ENCODE measurements at places on chromosomes 3 and 15. TPM values are rescaled to one million over a fixed set of nuclear protein-coding genes. Genes with fewer than 3 reads are reported as not detected.

LIPC gene
- 1.6 TPM for total RNA-seq

RBMS3 gene
- 7.9 TPM for total RNA-seq

SLCO2A1 gene
- total RNA-seq: 0.47 TPM

SLC33A1 gene
- total RNA-seq: 28.3 TPM

GPR149 gene
- total RNA-seq: not detected

TFDP2 gene
- 59.0 TPM for total RNA-seq

SLC28A1 gene
- not detected for total RNA-seq

CP gene
- total RNA-seq: 2.7 TPM

TMIE gene
- total RNA-seq: not detected

LEKR1 gene
- 1.6 TPM for total RNA-seq

SIDT1 gene
- total RNA-seq: 0.17 TPM

OSTN gene
- not detected for total RNA-seq

ITGA11 gene
- total RNA-seq: 31.2 TPM

CLDN11 gene
- 39.0 TPM for total RNA-seq

MEX3B gene
- total RNA-seq: 4.1 TPM

EPHB3 gene
- total RNA-seq: 1.1 TPM

DNA sequence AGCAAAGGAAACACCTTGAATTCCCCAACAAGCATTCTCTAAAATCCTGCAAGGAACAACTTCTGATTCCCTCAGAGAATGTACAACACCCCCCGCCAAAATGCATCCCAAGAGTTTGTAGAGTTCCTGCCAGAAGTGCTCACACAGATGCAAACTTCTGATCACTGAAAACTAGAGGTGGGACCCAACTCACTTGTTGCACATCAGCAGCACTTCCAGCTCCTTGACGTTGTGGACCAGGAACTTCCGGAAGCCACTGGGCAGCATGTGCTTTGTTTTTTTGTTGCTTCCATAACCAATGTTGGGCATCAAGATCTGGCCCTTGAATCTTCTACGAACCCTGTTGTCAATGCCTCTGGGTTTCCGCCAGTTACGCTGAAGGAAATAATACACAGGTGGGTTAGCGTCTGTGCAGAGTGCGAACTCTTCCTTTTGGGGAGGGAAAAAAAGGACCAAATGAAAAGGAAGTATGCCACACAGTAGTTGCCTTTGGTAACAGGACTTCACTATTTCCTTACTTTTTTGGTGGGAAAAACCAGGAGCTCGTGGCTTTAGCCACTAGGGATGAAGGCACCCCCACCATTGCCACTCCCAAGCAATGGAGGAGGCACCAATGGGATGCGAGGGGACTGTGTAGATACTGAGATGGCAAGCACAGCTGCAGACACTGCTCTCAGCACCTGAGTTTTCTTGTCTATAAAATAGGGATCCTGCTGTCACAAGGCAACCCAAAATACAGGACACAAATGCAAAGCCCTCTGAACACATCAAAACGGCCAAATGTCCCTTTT, 2.0 kb downstream of the RPL32 start:
- no peak for DNase-seq

DNA sequence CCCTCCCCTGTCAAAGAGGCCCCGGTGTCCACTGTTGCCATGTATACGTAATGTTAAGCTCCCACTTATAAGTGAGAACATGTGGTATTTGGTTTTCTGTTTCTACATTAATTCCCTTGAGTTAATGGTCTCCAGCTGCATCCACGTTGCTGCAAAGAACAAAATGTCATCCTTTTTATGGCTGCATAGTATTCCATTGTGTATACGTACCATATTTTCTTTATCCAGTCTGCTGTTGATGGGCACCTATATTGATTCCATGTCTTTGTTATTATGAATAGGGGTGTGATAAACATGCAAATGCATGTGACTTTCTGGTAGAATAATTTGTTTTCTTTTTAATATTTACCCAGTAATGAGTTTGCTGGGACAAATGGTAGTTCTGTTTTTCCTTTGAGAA, 43.3 kb upstream of the AGTR1 start:
- DNase-seq: no peak

GRCh38 chr15:76158815-76159214, 99.0 kb downstream of the TMEM266 start:
- no peak for DNase-seq

GRCh38 chr3:28134792-28135375, 106.5 kb upstream of the CMC1 start:
- DNase-seq: no peak

DNA sequence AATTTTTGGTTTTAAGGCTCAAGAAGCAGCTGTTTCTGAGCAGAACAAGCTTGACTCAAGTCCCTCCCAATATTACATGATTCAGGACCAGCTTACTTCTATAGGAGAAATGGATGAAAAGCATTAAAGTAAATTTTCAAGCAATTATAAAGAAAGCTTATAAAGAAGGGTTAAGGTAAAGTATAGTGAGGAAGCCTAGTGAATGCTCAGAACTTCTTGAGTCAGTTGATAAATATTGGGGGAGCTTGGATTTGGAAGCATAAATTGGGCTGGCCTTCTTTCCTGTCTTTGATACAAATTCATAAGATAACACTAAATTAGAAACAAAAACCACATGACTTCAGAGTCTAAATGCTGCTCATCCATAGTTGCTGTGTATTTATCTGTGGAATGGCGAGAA, 156.0 kb downstream of the CHL1 start:
- DNase-seq: no peak

GRCh38 chr15:41417418-41418195, 712 bp downstream of the RTF1 start:
- peak; percentile 47 for DNase-seq

DNA sequence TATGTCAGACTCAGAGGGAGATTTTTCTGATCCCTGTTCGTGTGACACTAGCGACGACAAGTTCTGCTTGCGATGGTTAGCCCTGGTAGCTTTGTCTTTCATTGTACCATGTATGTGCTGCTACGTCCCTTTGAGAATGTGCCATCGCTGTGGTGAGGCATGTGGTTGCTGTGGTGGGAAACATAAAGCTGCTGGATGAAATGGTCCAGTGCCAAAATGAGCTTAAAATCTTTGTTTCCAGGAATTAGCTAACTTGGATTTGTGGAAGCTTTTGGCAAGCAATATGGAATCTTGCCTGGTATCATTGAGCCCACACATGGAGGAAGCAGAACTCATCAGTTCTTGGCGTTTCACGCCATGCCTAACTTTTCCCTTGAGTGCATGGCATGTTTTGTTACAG, 98.8 kb downstream of the SPRED1 start:
- DNase-seq: no peak

DNA sequence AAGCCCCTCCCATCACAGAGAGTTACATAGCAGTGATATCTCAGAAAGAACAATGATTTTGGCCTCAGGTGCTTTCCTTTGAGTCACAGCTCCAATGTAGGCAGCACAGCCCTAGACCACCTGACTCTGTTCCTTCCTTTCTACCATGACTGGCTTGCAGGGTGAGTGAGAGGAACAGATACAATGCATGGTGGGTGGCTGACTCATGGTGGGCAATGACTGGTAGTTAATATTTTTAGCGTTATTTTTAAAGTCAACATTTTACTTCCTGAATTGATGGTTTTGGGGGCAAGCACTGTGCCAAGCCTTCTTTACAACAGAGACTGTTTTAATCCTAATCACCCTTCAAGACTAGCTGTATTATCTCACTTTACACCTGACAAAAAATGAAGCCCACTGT, 32.8 kb upstream of the ST3GAL6 start:
- DNase-seq: peak; percentile 83

DNA sequence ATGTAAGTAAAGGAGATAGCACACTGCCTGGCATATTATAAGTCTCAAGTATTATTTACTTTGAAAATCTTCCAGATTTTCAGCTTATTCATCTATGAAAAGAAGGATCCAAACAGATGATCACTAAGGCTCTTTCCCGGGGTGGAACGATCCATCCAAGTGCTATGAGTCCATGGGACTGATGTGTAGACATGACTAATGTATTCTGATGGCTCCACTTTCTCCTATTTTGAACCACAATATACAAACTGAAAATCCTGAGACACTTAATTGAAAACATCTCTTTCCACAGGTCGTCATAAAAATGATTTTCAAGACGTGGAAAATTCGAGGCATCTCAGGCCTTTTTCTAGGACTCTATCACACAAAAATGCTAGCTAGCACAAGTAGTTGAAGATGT, 33.4 kb upstream of the CHRM5 start:
- no peak for DNase-seq

DNA sequence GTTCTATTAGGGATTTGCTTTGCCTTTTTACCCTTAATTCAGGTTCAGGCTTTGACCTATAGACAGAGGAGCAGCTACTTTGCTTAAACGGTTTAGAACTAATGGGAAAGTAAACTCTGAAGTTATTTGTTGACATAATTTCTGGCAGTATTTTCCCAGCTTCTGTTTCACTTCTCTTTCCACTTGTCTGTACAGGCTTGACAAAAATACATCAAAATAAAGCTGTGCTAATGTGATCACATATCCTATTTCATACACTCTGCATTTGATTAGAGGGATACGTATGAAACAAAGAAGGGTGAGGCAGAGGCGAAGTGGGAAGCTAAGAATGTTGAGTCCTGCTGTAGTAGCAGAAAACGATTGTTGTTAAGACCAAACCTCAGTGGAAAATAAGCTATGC, 389.1 kb upstream of the RARB start:
- no peak for DNase-seq

- DNase-seq: peak; percentile 37
Measured at GRCh38 chr3:49844464-49845183, 11.7 kb downstream of the TRAIP start.

DNA sequence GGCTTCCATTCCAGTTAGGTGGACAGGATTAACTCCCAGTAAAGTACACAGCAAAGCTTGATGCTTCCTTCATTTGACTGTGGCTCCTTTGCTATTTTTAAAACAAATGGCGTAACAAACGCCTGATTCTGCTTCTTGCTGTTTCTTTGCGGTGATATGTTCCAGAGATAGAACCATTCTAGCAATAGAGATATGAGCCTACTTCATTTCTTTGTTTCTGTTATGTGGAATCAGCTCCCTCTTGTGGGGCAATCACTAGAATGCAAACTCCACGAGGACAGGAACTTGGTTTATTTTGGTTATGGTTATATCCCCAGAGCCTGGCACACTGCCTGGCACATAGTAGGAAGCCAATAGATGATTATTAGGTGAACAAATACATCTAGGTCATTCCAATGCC, 122.6 kb upstream of the SLC6A11 start:
- DNase-seq: no peak

DNA sequence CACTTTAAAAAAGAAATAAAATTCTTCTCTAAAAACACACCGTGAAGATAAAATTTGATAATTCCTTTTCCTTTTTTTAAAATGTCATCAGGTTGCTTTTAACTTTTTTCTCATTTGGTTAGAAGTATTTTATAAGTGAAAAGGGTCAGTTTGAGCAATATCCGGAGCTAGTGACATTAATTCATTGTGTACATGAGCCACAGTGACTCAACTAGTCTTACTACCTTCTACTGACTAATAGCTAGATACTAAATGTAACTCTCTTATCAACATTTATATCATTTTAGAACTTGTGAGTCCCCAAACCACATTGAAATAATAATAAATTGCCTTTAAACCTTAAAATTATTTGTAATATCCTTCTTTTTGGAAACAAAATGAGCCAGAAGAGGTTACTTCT, 101.2 kb upstream of the ZBTB20 start:
- peak; percentile 85 for DNase-seq

- peak; percentile 63 for DNase-seq
Measured at GRCh38 chr3:161409069-161409468, 37.8 kb upstream of the SPTSSB start.

DNA sequence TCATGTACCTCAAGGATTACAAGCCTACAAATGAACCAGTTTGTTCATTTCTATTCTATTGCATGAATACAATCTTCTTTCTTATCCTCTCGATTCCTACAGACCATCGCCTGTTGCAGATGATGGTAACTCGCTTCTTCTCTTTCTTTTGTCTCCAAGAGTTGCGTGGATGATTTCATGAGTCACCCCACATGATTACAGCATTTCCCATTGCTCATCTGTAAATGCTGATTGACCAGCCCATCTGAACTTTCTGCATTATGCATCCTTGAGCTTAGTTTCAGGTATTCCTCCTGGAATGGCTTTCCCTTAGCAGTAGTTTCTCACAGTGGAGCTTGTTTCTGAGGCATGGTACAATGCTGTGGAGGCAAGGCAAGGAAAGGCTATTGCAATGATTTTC, 109.6 kb upstream of the TOPAZ1 start:
- DNase-seq: peak; percentile 7

- DNase-seq: no peak
Measured at GRCh38 chr3:4462369-4463040, 4.6 kb downstream of the SUMF1 start.

DNA sequence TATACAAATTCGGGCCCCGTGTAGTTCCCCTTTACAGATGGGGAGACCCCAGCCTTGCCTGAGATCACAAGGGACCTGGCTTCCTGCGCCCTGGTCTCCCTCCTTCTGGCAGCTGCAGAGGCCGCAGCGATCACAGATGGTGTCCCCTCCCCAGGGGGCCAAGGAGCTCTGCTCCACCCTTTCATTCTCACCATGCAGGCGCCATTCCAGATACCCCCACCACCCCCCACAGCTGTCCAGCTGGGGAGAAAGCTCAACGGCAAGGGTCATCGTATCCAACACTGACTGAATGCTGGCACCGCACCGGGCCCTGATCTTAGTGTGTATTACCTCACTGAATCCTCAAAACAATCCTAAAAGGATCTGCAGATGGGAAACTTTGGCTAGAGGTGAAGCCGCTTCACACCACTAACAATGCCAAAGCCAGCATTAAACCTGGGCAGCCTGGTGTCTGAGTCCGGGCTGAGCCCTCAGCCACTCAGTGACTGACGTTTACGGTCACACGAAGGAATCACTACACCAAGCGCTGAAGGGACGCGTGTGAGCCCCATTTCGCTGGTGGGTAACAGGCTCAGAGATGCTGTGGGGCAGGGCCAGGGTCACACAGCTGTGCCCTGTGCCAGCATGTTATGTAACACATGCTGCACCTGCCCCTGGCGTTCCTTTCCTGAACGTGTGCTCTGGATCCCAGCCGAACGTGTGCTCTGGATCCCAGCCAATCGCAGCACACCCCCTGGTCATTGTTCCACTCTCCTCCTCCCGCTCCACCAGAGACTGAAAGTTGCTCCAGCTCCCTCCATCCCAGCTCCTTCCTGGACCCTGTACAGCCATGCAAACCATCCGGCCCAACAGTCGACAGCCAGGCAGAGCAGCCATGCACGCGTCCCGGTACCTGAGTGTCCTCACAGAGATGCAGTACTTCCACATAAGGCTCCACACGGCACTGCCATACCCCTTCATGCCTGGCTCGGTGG, 51.8 kb downstream of the IQSEC1 start:
- no peak for DNase-seq

DNA sequence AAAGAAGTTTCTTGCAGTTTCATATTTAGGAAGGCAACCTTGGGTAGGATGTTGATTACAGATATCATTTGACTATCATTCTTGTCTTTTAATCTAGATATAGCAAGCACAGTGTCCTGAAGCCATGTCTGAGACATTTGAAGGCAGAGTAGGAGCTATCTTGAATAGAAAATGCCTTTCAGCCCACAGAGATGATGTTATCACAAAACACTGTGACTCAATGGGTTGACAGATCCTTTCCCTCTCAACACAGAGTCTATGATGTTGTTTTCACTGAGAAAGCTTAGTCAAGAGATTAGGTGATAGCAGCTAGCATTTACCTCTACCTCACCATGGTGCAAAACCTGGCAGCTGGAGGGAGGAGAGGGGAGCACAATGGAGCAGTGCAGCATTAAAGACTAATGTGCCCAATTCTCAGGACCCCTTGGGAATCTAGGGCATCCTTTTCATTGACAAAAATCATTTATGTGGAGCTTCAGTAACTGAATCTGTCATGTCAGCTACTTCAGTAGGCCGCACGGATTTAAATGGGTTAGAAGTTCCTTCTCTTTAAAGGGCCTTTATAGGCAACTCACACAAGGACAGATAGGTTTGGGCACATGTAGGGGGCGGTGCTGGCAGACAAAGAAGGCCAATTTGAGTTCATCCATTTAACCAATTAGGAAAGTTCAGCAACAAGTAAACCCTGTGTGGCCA, 121.8 kb downstream of the AGBL1 start:
- no peak for DNase-seq
